ENCODE measurements at places on chromosomes 4 and X.

GRCh38 chr4:106690487-106690886 lies 321.9 kb upstream of the GIMD1 start:
- DNase-seq, result no peak

GRCh38 chrX:5708251-5708650 lies 520.4 kb downstream of the NLGN4X start:
- DNase-seq, result no peak

- DNase-seq, result no peak
These were observed 916.7 kb downstream of the TECRL start for GRCh38 chr4:63492515-63492914.

- no peak for DNase-seq
These were observed 782.3 kb downstream of the PCDH18 start for GRCh38 chr4:136749989-136750388.

GRCh38 chr4:23297327-23297726 lies 592.5 kb downstream of the PPARGC1A start:
- no peak for DNase-seq

DNA sequence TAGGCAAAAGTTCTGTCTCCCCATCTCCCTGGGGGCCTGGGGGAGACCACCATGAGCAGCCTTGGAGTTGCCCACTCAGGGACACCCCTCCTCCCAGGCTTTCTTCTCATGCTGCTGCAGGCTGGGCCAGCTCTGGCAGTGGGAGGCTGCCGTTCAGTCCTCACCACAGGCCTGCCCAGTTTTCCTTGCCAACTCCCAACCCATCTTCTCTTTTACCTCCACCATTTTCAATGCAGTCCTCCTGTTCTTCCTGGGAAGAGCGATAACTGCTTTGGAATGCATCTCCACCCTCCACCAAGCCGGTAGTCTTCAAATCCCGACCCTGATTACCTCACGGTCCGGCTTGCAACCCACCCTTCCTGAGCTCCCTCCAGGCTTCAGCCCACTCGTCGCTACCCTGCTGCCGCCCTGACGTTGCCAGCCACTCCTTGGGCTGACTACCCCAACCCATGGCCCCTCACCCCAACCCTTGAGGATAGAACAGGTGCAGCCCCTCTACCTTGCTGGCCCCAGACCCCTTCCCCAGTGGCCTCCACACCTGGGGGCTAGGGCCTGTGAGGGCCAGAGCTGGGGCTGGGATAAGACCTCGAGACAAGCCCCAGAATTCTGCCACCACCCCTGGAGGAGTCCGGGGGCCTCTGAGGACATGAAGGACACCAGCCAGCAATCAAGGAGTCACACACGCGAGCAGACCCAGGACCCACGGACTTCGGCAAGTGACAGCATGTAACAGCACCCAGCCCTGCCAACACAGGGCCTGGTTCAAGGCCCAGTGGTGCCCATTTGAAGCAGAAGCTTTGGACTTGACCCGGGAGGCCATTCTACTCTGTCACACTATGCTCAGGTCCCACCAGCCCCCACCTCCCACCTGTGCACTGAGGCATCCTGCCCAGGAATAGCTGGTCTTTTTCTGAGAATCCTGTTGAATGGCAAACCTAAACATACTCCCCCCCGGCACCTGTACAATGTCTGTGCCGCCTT lies 9.2 kb downstream of the WDR1 start:
- DNase-seq, result no peak

All from GM13977 (cell line).